ENCODE measurements at places on chromosomes 6 and 20.
A peak's percentile ranks its signal among the peaks of the same experiment; 100 is the strongest.

- no peak for DNase-seq
Measured at GRCh38 chr20:38579219-38579910, 1.6 kb upstream of the ADIG start.

- no peak for DNase-seq
Measured at GRCh38 chr6:159304641-159305040, 135.4 kb downstream of the FNDC1 start.

DNA sequence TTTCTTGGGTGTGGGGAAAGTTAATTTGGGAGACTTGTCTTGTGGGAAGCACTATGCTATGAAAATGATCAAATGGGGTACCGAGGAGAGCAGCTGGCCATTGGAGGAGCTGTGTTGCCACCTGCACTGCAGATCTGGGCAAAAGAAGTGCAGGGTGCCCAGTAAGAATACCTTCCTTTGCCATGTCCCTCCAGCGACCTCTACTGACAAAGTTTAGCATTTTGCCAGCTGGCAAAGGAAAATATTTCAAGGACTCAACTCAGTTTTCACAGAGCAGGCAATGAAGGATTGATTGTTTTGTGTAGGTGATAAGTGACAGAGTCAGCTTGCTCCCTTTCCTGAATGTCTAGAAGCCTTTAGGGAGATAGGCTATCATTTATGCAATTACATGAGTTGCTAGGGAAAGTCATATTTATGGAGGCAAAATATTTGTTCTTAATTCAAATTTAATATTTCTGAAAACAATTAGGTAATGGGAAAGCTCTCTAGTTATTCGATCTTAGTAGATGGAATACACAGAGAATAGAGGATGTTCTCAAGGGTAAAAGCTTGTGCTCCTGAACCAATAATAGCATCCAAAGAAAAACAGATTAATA is 118.4 kb downstream of the FARS2 start:
- peak; percentile 54 for DNase-seq

GRCh38 chr20:60177080-60177479 is 218.9 kb downstream of the CDH26 start:
- DNase-seq, result no peak

- no peak for DNase-seq
Measured at GRCh38 chr6:86723151-86723550, 214.2 kb upstream of the HTR1E start.

DNA sequence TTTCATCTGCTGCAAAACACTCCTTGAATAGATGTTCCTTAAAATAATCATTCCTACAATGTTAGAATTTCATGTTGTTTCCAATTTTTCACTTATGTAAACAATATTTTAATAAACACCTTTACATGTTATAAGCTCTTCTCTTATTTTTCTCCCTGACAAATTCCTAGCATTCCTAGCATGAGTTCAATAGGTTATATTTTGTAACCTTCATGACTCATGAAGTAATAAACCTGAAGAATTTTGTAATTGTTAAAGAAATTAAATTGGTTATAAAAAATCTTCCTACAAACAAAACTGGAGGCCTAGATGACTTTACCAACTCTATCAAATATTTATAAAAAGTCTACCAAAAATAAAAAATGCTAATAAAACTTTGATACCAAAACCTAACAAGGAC is 66.3 kb downstream of the NT5E start:
- no peak for DNase-seq

- peak; percentile 43 for DNase-seq
Measured at GRCh38 chr6:37354526-37355384, 972 bp downstream of the RNF8 start.

GRCh38 chr6:444653-445275 is 53.2 kb downstream of the IRF4 start:
- peak; percentile 88 for DNase-seq

DNA sequence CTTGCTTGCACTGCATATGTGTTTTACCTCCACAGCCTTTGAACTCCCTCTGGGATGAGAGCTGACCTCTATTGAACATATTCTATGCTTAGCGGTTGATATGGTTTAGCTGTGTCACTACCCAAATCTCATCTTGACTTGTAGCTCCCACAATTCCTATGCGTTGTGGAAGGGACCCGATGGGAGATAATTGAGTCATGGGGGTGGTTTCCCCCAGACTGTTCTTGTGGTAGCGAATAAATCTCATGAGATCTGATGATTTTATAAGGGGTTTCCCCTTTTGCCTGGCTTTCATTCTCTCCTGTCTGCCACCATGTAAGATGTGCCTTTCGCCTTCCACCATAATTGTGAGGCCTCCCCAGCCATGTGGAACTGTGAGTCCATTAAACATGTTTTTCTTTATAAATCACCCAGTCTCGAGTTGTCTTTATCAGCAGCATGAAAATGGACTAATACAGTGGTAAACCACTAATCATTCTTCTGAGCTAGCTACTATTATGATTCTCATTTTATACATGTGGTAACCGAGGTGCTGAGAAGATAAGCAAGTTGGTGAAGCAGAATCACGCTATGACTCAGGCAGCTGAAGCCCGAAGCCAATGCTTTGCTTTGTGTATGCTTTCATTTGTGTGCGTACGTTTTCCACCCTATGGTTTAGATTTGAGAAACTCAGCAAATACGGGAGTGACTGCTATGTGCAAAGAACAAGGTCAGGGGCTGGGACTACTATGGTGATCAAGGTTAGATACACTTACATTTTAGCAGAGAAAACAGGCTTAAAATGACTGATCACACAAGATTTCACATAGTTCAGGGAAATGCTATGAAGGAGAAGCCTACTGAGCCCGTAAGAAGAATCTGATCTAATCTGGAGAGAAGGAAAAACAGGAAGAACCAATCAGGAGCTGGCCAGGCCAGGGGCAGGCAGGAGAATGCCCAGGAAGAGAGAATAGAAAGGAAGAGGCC is 363.5 kb downstream of the ESR1 start:
- DNase-seq, result peak; percentile 50

- DNase-seq, result no peak
Measured at GRCh38 chr6:169978615-169979161, 227.3 kb downstream of the ERMARD start.

GRCh38 chr6:27281105-27281539 is 31.0 kb downstream of the POM121L2 start:
- no peak for DNase-seq

- DNase-seq, result no peak
Measured at GRCh38 chr6:6331393-6331792, 10.9 kb upstream of the F13A1 start.

DNA sequence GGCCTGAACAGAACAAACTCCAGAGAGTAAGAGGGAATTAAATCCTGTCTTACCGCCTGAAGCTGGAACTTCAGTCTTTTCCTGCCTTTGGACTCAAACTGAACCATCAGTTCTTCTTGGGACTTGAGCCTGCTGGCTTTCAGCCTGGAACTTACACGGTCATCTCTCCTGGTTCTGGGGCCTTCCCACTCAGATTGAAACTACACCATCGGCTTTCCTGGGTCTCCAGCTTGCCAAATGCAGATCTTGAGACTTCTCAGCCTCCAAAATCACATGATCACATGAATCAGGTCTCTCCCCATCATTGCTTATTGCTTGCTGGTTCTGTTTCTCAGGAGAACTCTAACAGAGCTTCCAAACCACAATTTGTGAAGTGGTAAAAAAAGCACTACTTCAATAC is 276.3 kb downstream of the KIF16B start:
- no peak for DNase-seq

DNA sequence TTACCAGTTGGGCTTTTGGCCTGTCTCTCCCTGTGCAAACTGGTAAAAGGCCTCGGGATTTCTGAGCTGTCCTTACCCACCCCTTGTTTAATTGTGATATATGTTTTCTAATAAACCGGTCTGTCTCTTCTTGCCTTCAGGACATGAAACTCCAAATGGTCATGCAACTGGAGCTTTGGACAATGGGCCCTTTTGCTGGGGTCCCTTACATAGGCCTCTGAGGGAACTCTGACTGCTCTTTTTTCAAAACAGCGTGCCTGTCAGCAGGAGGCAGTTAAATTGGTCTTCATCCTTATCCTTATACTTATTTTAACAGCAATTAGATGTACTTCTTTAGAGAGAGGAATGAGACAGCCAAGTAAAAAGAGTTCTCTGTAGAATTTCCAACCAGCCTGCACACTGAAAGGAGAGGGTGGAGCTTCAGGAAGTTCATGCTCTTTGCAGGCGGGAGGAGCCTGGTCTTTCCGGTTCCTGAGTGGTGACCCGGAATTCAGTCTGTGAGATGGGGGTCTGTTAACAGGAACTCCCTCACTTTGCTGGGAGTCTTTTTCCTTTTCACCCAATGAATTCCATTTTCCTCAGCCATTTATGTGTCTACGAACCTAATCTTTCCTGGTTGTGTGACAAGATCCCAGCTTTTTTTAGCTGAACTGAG is 299.6 kb upstream of the GJE1 start:
- no peak for DNase-seq

GRCh38 chr6:53530346-53530745 is 14.6 kb downstream of the GCLC start:
- DNase-seq, result no peak

- DNase-seq, result no peak
Measured at GRCh38 chr6:147078602-147079001, 125.6 kb upstream of the STXBP5 start.

DNA sequence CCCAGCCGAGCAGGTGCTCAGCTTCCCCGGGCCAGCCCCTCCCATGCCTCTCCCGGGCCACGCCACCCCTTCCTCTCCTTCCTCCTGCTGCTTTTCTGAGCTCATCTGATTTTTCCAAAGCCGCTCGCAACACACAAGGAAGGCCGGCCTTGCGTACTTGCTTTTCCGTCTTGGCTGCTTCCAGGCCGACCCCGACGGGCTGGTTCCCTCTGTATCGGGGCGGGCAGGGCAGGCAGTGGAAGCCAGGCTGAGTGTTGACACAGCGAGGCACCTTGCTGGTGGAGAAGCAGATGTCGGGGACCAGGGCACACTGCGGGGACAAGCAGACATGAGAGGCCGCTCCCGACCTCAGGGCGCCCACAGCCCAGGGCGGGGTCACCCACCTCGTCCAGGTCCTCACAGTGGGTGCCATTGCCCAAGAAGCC is 21.1 kb downstream of the THBS2 start:
- no peak for DNase-seq

DNA sequence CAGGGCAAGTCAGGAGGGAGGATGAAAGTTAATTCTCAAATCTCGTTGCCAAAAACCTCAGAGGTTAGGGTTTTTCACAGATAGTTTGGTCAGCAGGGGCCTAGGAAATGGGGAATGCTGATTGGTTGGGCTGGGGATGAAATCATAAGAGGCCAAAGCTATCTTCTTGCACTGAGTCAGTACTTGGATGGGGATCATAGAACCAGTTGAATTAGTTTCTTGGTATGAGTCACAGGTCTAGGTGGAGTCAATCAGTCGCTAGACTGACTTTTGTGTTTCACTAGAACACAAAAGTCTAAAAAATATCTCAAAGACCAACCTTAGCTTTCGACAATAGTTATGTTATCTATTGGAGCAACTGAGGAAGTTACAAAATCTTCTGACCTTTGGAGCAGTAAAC is 368.5 kb downstream of the TBC1D32 start:
- no peak for DNase-seq

DNA sequence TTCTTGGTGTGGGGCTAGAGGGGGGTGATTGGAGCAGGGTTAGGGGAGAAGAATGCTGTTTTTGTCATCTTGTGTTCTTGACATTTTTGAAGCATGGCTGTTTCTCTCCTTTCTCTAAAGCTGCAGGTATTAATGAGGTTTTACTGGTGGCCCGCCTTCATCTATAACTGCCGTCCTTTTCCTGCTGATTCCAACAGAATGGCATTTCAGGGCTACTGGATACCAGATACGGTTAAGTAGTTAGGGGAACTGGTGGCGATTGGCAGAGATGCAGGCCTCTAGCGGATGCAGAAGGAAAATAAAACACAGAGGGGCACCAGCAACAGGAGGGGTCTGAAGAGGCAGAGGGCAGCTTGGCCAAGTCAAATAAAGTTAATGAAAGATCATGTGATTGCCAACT is 89.7 kb upstream of the EEF1E1 start:
- no peak for DNase-seq

DNA sequence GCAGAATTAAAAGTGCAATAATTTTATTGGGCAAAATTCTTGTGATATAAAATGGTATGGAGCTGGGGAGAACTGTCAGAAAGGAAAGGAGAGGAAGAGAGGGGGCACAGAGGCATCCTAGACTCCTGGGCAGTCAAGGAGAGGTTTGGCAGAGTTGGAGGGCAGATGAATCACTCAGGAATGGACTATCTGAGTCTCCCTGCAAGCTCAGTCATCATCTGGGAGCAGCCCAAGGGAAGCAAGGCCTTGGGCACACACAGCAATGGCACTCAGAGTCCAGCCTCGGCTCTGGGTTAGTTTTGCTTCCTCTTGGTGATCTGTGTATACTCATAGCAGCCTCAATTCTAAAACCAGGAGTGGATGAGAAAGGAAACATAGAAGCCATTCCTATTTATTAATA is 67.2 kb downstream of the SLC22A1 start:
- no peak for DNase-seq

GRCh38 chr20:50014570-50015562 is 32.1 kb downstream of the SNAI1 start:
- DNase-seq, result no peak

GRCh38 chr6:125019918-125020317 is 57.7 kb downstream of the RNF217 start:
- no peak for DNase-seq

DNA sequence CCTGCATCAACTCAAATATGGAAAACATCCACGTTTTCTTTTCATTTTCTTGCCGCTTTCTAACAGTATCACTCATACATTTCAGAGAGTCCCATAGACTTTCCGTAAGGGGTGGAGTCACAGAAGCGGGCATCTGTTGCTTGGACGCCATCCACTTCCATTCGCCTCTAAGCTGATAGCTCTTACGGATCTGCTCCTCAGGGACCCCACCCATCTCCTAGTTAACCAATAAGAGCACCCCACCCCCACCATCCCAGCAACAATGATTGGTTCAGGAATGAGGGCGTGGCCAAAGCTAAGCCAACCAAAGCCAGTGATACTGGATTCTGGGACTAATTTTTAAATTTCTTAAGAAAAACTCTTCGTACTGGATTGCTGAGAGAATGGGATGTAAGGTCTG is 42.4 kb downstream of the SLC2A10 start:
- DNase-seq, result no peak

DNA sequence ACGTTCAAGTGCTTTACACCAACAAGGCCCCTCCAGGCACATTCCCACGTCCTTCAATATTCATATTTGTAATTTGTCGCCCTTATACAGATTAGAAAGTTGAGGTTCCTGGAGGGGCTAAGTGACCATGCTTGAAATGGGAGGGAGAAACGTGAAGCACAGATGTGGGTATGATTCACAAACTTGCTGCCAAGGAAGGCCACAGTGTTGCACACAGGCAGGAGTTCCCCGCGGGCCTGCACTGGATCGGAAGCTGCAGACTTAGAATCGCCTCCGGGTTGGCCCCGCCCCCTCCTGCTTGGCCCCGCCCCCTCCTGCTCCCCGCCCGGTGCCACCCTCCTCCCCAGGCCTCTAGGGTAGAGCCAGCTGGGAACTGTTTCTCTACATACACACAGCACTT is 58.2 kb upstream of the QKI start:
- DNase-seq, result no peak

GRCh38 chr6:154403788-154404187 is 47.2 kb upstream of the IPCEF1 start:
- DNase-seq, result no peak

GRCh38 chr20:14259689-14260088 is 77.7 kb downstream of the FLRT3 start:
- DNase-seq, result no peak

GRCh38 chr6:35014341-35014740 is 125.3 kb downstream of the ANKS1A start:
- DNase-seq, result no peak

GRCh38 chr6:169005166-169005565 is 248.5 kb downstream of the THBS2 start:
- DNase-seq, result no peak
